ENCODE measurements at places on chromosomes 2 and 18.

GRCh38 chr2:22701561-22702160 lies 683.3 kb upstream of the KLHL29 start:
- H3K27me3 ChIP-seq, result no peaks in the 10 kb centered on the region
- DNase-seq, result no peak
- no peaks in the 10 kb centered on the region for H3K36me3 ChIP-seq
- H3K4me1 ChIP-seq, result no peaks in the 10 kb centered on the region
- H3K4me3 ChIP-seq, result no peak overlapping the region

DNA sequence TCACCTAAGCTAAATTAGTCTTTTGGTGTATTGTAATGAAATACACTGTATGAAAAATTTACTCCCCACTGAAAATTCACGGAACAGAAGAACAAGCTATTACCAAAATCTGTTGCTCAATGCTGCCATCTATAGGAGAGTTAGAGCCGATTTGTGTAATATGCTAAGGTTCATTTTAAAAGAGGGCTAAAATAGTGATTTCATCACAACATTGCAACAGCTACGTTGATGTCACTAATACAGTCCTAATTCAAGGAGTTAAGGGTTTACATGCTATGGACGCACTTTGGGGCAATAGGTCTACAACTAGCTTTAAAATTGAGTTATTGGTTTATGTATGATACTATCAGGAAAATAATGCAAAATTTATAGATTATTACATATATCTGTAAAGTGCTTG lies 3.0 kb upstream of the IRS1 start:
- no peaks in the 10 kb centered on the region for H3K36me3 ChIP-seq
- no peaks in the 10 kb centered on the region for H3K27me3 ChIP-seq
- H3K4me1 ChIP-seq, result no peaks in the 10 kb centered on the region
- DNase-seq, result peak; percentile 44
- no peak overlapping the region for H3K4me3 ChIP-seq

DNA sequence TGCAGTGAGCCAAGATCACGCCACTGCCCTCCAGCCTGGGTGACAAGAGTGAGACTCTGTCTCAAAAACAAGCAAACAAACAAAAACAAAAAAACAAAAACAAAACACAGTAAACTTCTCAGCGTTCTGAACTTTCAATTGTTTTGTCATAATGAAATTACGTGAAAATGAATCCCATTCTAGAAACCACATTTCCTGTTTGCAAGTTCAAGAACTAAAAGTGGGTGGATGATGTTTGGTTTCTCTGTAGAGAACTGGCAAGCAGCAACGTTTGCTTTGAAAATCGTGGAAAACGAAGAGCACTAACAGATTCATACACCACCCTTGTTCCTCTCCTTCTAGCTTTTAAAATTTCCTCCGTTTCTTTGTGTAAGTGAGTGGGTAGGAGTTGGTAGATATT lies 226.1 kb upstream of the LYPD1 start:
- no peak for DNase-seq
- no peak overlapping the region for H3K4me3 ChIP-seq
- no peaks in the 10 kb centered on the region for H3K27me3 ChIP-seq
- no peaks in the 10 kb centered on the region for H3K36me3 ChIP-seq
- H3K27ac ChIP-seq, result no peak overlapping the region

GRCh38 chr2:134120406-134120732 lies 133.5 kb upstream of the MGAT5 start:
- H3K4me3 ChIP-seq, result peak overlapping the region; percentile 87
- H3K27ac ChIP-seq, result peak overlapping the region; percentile 87
- no peaks in the 10 kb centered on the region for H3K36me3 ChIP-seq
